ENCODE measurements at places on chromosomes 4 and X.

DNA sequence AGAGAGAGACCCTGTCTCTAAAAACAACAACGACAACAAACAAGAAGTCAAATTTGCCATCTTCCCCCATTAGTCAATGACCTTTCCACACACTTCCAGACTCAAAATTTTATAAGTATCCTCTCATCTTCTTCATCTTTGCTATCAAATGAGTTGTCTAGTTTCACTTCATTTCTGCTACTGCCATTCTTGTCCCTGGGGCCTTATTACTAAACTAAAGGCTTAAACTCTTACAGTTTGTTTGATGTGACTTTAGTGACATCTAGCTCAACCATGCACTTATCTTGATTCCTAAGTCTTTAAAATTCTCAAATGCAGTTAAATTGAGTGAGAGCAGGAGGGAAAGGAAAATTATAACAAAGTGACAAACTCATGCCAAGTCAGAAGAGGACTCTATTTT is 271.8 kb upstream of the GK2 start:
- no peak for DNase-seq

GRCh38 chr4:69030326-69030725 is 65.9 kb upstream of the UGT2B7 start:
- no peak for DNase-seq

- DNase-seq = no peak
Observed at GRCh38 chr4:34138385-34138784, 2105.9 kb downstream of the ARAP2 start.

GRCh38 chrX:53133400-53133799 is 39.5 kb downstream of the KANTR start:
- DNase-seq = peak; percentile 68

- DNase-seq = no peak
Observed at GRCh38 chr4:56400560-56400959, 13.3 kb upstream of the AASDH start.

- DNase-seq = no peak
Observed at GRCh38 chrX:47264483-47265173, 31.8 kb downstream of the USP11 start.

- no peak for DNase-seq
Observed at GRCh38 chrX:18956303-18957032, 27.4 kb downstream of the PHKA2 start.

DNA sequence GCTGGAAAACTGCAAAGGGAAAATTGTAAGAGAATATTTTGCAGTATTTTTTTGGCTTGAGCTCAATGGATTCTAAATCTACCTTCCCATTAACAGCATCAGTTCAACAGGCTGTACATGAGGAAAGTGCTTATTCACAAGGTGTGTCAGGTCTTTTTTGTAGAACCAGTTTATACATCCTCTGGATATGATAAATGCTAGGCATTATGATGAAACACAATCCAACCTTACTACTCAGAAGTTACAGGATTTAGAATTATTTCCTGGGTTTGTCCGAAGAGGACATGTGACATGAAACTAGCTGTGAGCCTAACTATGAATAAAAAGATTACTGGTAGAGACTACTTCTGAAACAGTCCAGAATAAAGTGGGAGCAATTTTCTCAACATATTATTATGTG is 49.5 kb downstream of the ATXN3L start:
- DNase-seq = no peak

DNA sequence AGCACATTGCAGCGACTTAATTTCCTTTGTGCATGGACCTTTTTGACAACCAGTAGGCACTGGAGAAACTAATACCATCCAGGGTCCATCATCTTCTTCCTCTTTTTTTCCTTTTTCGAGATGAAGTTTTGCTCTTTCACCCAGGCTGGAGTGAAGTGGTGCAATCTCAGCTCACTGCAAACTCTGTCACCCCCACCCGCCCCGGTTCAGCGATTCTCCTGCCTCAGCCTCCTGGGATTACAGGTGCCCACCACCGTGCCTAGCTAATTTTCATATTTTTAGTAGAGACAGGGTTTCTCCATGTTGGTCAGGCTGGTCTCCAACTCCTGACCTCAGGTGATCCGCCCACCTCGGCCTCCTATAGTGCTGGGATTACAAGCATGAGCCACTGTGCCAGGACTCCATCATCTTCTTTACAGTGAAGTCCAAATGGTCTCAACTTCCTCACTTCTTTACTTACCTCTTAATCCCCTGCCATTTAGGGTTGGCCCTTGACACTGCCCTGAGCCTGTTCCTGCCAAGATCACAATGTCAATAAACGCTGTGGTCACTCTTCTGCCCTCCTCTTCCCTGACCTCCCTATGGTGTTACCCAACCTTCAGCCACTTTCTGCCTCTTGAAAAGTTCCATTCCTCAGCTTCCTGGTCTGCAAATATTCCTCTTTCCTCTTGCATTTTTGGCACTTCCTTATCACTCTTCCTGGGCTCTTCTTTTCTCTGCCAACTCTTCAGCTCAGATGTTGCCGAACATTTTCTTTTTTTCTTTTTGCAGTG is 119.8 kb upstream of the SLC34A2 start:
- DNase-seq = no peak

DNA sequence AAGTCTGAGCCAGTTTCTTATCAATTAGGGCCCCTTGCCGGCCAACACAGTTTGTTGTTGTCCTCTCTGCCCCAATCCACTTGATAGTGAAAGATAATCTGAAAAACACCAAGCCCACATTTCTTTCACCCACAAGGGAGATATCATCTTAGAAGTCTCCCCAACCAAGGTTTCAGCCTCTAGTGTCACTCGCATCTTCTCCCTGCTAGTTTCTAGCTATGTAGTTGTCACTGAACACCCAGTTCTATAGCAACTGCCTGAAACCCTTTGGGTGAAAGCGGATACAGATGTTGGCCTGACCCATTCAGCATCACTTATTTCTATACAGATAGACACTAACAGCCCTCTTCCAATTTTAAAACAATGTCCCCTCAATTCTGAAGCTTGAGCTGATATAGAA is 116.3 kb downstream of the BMP15 start:
- no peak for DNase-seq

DNA sequence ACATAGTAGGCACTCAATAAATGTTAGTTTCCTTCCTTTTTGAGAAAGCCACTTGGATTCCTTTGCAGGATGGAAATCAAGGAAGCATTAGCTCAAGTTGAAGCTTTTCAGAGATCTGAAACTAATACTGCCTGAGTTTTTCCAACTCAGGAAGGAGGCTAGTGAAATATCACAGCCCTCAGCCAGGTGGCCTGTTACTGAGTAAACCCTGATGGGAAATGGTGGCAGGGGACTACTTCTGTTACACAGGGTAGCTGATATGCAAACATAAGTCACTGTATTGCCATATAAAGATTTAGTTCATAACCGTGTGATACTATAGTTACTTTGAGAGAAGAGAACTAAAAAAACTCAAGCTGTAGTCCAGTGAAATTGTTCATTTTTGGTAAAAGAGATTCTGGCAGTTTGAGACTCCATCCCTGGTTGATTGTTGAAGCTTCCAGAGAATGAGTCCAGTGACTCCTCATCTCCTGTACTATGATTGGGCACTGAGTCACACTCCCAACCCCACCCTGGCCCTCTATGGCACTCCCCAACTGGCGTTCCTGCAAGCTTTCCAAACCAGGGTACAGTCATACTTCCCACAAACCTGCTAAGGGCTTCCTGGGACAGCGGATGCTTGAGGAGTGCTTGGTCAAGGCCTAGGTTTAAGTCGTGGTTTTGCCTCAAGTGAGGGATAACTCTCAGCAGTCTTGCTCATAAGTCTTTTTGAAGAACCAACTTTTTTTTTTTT is 81.8 kb downstream of the MID1IP1 start:
- DNase-seq = no peak

DNA sequence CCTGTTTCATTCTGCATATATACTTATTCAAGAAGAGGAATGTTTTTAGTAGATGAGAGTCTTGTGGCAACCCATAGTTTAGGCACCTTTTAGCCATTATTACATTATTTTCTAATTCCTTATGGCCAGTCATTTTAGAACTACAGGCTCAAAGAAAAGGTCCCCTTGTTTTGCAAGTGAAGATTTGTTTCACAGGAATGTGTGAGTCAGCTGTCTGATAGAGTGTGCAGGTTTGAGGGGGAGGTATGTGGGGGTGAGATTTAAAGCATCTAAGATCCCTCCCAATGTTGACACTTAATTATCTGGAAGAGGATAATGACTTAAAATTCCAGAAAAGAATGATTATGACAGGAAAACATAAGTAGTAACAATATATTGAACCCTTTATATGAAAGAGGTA is 495.6 kb downstream of the KCNIP4 start:
- no peak for DNase-seq

GRCh38 chrX:40298069-40298468 is 200.3 kb upstream of the BCOR start:
- DNase-seq = no peak

DNA sequence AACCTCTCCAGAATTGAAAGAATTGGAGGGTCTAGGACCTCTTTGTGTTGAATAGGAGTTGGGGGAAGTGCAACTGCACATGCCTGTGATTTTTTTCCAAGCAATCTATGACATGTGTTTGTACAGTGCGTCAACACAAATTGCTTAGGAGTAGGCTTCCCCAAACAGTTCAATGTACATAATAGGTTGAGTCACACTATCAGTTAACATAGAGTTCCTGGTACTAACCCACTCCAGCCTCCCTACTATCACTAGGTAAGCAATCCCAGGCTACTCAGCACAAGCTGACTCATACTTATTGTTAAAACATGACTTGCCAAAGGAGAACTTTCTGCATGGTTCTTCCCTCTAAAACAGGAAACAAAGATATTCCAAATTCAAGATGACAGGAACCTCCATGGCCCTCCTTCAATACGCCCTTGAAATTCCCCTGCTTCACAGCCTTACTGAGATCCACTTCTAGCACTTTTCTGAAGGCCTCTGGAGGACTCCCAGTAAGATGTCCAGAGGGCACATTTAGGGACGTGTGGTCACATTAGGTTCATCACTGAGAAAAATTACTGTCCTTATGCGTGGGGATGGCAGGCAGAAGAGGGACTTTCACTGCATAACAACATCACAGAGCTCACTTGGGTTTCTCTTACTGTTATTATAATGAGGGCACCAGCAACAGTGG is 8.4 kb upstream of the VSIG1 start:
- DNase-seq = no peak

DNA sequence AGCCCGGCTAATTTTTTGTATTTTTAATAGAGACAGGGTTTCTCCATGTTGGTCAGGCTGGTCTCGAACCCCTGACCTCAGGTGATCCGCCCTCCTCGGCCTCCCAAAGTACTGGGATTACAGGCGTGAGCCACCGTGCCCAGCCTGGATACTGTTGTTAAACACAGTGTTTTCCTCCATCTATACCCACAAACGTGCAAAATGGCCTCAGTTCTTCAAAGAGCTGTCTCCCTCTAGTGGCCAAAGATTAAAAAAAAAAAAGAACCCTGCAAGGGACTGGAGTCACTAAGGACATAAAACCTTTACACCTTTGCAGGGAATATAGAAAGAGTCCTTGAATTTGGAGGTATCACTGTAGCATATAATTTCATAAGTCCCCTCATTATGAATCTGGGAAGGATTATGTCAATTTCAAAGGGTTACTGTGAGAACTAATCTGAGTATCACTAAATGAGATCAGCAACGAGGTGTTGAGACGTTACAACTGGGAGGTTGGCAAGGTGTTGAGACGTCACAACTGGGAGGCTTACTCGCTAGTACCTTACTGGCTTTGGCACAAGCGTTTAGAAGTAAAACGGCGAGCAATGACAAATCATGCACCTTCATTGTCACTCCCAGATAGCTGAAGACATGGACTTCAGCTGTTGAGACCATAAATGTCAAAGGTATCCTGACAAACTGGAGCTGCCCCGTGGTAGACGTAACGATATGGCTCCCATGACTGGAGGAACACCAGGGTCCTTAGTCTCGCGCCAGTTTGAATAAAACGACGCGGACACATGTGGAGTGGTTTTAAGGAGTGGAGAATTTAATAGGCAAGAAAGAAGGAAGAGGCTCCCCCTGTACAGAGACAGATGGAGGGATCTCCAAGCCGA is 33.4 kb upstream of the ENPP6 start:
- peak; percentile 52 for DNase-seq

GRCh38 chr4:31005037-31005436 is 284.9 kb downstream of the PCDH7 start:
- DNase-seq = no peak

DNA sequence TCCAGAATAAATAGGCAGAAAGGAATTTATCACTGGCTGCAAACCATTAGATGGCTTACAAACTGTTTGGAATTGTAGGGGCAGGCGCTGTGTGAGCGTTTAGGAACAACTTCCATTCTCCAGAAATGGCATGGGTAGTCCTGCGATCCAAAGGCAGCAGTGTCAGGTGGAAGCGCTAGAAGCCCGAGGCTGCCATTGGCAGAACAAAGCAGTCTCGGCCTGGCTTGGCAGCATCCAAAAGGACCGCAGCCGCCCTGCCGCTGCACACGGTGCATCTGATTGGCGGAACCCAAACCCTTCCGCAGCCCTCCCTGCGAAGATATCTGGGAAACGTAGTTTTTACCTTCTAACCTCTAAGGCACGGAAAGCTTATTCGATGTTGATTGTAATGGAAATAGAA is 23.6 kb upstream of the YTHDC1 start:
- DNase-seq = no peak

- no peak for DNase-seq
Observed at GRCh38 chrX:134938682-134939081, 52.1 kb upstream of the SMIM10 start.

- no peak for DNase-seq
Observed at GRCh38 chr4:128721896-128722295, 87.6 kb upstream of the JADE1 start.

DNA sequence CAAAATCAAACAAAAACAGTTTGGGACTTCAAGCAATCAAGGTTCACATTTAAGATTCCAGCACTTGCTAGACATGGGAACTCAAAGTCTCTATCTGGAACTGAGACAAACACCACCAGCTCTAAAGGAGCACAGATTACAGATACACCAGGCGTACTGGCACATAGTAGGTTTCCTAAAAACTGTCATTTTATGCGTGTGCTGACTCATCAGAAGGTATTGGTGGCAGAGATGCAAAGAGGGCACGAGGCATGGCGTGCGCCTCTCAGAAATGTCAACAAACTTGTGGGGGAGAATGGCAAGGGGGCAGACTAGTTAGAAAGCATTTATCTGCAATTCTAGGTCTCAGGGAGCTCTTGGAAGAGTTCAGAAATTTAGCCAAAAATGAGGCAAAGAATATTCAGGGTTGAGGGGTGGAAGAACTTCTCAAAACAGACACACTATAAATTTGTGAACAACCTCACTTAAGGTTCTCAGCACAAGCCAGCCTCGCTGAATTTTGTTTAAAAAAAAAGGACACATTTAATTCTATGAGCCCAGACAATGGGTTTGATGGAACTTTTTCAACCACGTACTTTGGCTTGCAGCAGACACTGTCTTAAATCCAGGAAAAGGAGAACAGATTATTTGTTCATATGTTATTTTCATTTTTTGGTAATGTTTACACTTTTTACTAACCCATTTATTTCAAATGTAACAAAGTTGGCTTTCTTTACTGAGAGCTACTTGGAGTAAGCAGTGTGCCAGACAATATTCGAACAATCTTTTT is 100.0 kb downstream of the SHISA3 start:
- DNase-seq = no peak

GRCh38 chrX:48957827-48958634 is 624 bp upstream of the OTUD5 start:
- DNase-seq = peak; percentile 94
